Endothelial cell of umbilical vein (primary cell): ENCODE measurements at places on chromosomes 16 and 17. TPM values are rescaled to one million over a fixed set of nuclear protein-coding genes. Genes with fewer than 3 reads are reported as not detected.
A peak's percentile ranks its signal among the peaks of the same experiment; 100 is the strongest.

The CRYBA1 gene
- not detected in 2 replicates for polyA plus RNA-seq

The CLEC3A gene
- polyA plus RNA-seq, result not detected in 2 replicates

The KRTAP9-9 gene
- polyA plus RNA-seq, result not detected in 2 replicates

- no peak for DNase-seq
Observed at GRCh38 chr17:54493691-54494090, 407.0 kb upstream of the TOM1L1 start.

GRCh38 chr17:40168262-40168832, 8.9 kb upstream of the RAPGEFL1 start:
- peak; percentile 65 for DNase-seq

- no peak for DNase-seq
Observed at GRCh38 chr17:49465331-49465903, 29.7 kb upstream of the NGFR start.

DNA sequence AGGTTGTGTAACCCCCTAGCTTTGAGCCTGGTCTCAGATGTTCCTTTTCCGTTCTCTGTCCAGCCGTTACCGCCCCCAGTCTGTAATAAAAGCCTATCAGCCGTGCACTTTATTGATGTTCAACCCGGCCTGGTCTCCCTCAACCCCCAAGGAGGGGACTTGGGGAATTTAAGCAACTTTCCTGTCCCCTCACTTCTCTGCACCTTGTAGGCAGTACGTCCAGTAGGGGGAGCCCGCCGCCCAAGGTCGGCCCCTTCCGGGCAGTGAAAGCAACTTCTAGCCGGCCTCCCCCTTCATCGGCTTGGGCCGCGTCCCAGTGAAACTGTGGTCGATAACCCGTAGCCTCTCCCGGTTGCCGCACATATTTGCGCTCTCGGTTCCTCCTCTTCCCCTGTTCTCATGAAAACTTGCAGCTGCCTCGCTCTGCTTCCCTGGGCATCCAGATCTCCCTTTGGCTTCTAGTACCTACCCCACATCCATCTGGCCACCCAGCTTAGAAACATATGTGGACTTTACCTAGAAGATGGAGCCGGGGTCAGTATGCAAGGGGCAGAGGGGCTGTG, 7.9 kb downstream of the PNPO start:
- DNase-seq, result peak; percentile 77

- DNase-seq, result peak; percentile 44
Observed at GRCh38 chr17:38352245-38353085, 821 bp downstream of the SOCS7 start.

GRCh38 chr17:77458202-77459017, 317.6 kb downstream of the SEC14L1 start:
- DNase-seq, result no peak

DNA sequence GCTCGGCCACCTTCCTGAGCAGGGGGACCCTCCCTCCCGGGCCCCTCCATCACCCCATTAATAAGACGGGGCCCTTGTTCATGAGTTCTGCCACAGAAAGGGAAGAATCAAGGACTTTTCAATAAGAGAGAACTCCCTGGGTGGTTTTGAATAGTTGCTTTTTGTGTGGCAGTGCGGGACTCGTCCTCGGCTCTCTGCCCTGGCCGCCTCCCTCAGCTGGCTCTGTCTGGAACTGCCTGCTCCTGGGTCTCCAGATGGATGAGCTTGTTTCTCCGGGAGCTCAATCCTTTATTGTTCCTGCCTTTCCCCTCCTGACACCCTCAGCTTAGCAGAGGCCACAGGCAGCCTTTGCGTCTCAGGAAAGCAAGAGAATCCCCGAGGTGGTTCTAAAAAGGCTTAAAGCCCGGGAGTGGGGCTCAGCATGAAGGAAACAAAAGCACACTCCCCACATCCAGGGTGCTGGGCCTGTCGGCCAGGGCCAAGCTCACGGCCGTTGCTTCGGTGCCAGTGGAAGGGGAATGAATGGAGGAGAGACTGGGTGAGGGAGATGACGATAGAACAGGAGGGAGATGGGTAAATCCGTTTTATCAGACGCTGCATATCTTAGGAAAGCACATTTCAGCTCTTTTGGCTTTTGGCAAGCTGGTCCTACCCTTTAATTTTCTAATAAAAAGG, 60.2 kb downstream of the RAI1 start:
- DNase-seq, result peak; percentile 26

- no peak for DNase-seq
Observed at GRCh38 chr16:80607204-80607603, 66.4 kb downstream of the DYNLRB2 start.

- no peak for DNase-seq
Observed at GRCh38 chr17:36863131-36863530, 74.1 kb upstream of the LHX1 start.

- DNase-seq, result no peak
Observed at GRCh38 chr17:14161419-14161818, 75.2 kb downstream of the CDRT15 start.

- DNase-seq, result no peak
Observed at GRCh38 chr17:4856937-4857314, 23.8 kb downstream of the MINK1 start.

GRCh38 chr16:8581831-8582580, 8.3 kb downstream of the TMEM114 start:
- DNase-seq, result no peak
